ENCODE measurements at places on chromosomes 3 and 15. TPM values are rescaled to one million over a fixed set of nuclear protein-coding genes. Genes with fewer than 3 reads are reported as not detected.

DNA sequence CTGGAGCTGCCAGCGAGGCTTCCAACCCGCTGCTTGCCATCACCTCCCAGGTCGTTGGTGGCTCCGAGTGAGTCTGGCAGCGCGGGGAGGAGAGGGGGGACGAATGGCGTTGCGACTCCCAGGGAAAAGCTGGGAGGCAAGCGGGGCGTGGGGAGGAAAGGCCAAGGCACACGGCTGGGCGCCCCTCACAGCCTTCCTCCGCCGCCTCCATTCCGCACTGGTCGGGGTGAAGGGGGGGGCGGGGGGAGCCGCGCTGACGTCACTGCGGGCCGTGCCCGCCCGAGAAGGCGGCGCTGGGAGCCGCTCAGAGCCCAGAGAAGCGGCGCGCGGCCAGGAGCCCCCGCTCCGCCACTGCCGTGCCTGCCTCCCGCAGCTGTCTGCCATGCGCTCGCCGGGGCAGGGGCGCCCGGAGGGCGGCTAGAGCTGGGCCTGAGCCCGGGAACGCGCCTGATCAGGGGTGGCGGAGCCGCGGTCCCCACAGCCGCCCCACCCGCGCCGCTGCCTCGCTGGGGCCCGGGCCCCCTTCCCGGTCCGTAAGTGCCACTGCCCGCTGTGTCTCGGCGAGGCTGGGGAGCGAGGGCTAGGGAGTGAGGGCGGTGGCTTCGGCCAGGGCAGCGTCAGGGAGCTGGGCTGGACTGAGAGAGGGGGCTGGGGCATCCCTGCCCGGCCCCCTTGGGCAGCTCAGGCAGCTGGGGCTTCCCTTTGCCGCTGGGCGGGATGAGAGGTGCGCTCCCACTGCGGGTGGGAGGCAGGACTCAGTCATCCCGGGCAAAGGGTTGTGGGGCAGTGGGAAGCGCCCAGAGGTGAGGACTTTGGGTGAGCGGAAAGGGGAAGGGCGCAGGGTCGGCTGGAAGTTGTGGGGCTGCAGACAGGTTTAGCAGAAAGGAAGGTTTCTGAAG lies 27.8 kb upstream of the POLG start:
- DNase-seq, result no peak

DNA sequence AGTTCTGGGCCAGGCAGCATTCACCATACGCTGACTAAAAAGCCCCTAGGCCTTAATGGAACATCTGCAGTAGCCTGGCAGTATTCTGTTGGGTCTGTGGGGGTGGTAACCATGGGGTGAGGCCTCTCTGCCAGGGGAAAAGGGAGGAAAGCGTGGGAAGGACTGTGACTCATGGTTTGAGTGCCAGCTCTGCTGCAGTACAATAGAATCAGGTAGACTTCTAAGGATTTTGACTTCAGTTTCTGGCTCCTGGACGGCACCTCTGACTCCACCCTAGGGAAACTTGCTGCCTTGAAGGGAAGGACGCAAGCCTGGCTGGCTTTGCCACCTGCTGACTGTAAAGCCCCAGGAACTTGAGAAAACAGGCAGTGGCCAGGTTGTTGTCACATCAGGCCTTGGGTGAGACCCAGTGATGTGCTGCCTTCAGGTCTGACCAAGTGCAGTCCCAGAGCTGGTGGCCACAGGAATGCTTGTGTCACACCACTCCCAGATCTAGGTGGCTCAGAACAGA lies 148.6 kb downstream of the SUCNR1 start:
- no peak for DNase-seq

DNA sequence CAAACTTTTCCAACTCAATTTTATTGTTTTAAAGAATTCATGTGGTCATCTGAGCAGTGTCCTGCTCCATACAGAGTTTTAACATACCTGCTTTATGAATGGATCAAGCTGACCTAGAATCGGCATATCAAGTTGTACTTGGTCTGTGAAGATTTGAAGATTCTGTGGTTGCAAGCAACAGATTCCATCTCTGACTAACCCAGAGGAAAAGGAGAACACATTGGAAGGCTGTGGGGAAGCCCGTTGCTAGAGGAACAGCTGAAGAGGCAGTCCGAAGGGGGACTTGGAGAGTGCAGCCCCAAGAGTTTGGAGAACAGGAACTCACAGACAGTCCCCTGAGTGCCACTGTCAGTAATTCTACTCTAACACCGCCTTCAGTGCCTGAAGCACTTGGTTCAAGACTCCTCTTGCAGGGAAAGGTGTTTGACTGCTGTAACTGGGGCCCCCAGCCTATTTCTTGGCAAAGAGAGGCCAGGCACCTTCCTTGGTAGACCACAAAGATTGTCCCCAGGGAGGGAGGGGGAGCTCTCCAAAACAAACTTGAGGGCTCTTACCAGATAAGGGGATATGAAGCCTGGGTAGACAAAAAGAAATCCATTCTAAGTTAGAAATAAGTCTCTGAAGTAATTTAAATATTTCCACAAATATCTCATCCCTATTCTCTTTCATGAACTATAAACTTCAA lies 88.8 kb downstream of the LARS2 start:
- no peak for DNase-seq

DNA sequence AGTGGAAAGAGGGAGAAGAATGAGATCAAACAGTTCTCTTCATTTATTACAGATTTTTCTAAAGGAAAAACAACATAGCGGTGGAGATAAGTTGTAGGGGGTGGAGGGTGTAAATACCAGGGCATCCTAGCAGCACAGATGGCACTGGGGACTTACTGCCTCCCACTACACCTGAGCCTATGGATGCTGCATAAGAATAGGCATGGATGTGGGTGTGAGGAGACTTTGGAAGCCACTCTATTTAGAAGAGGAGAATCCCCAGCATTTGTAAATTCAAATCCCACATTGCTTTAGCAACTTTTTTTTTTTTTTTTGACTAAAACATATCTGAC lies 27.4 kb upstream of the IL1RAP start:
- no peak for DNase-seq

GRCh38 chr3:55859305-55859704 lies 372.2 kb upstream of the WNT5A start:
- no peak for DNase-seq

DNA sequence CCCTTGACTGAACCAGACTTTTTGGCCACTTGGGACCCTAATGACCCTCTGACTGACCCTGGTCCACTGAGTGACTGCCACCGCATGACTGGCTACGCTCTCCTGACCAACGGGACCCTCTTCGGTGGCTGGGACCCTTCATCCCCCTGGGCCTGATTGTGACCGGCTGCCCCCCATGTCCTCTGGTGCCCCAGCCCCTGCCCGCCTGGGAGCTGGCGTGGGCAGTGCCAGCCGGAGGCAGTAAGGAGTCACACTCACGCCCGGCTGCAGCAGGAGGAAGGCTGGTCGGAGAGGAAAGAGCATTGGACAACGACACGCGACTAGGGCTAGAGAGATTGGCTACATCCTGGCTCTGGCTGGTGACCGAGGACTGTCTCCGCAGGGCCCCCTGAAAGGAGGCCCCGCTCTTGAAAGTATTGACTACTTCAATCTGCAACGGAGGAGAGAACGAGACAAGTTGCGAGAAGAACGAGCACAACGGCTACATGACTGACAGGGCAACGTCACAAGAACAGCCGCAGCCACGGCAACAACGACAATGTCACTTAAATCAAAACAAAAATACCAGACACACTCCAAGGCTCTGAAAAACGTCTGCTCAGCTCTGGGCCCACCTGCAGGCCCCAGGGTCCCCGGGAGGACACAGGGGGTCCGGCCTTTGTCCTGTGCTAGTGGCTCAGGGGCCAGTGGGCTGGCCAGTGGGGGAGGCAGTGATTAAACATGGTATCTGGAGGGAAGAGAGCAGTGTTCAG lies 15.1 kb upstream of the SEC13 start:
- DNase-seq, result no peak

Gene CCR3
- 0.29 TPM for total RNA-seq

Gene CAMKV
- total RNA-seq, result not detected

Gene GPR176
- 27.2 TPM for total RNA-seq

Gene RETNLB
- total RNA-seq, result not detected

Gene SMC4
- total RNA-seq, result 26.1 TPM

Gene FLNB
- 157 TPM for total RNA-seq

Gene HPS3
- 17.0 TPM for total RNA-seq

Gene SV2B
- total RNA-seq, result 2.5 TPM

Data from aorta (tissue), 5 donors.